ENCODE measurements at places on chromosomes 2 and 18. TPM values are rescaled to one million over a fixed set of nuclear protein-coding genes. Genes with fewer than 3 reads are reported as not detected.

LINC00305 gene
- total RNA-seq: not detected

CFAP210 gene
- total RNA-seq: 2.2 TPM

DNA sequence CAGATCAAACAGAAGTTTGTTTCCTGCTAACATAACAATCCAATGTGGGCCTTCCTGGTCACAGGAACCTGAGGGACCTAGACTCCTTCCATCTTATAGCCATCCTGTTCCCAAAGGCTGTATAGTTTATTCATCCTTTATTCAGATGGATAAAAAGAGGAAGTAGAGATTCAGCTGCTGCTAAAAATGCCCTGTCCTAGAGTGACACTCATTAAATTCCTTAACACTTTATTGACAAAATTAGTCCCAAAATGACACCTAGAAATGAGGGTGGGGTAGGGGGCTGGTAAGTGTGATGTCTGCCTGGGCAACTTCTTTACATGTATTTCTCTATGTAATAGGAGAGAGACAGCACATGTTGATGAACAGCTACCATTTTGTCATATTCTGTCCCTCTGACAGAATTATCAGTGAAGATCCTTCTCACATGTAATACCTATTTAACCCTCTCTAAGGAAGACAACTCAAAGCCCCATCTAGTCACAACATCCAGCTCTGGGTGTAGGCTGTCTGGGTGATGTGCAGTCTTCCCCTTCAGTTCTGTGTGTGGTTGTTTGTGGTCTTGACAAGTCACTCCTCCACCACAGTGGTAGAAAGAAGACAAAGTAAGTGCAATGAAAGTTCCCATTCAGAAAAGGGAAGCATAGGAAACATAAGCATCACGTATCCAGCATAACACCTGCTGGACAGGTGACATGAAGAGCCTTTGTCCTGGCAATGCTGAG is 253.9 kb upstream of the CNTNAP5 start:
- no peak overlapping the region for H3K4me3 ChIP-seq
- DNase-seq: no peak
- no peaks in the 10 kb centered on the region for H3K36me3 ChIP-seq
- H3K27ac ChIP-seq: no peak overlapping the region

DNA sequence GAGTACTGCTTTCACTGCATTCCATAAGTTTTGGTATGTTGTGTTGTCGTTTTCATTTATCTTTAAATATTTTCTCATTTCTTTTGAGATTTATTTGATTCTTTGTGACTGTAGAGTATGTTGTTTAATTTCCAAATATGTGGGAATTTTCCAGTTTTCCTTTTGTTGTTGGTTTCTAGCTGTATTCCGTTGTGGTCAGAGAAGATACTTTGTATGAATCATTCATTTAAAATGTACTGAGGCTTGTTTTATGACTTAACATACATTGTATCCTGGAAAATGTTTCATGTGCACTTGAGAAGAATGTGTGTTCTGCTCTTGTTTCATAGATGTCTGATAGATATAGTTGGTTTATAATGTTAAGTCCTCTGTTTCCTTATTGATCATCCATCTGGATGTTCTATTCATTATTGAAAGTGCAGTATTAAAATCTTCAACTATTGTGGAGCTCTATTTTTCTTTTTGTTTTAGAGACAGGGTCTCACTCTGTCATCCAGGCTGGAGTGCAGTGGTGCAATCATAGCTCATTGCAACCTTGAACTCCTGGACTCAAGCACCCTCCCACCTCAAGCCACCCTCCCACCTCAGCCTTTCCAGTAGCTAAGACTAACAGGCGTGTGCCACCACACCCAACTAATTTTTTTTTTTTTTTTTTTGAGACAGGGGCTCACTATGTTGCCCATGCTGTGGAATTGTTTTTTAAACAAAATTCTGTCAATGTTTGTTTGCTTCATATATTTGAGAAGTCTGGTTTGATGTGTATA is 96.8 kb downstream of the TAF4B start:
- no peak overlapping the region for H3K4me3 ChIP-seq
- no peaks in the 10 kb centered on the region for H3K4me1 ChIP-seq
- H3K27ac ChIP-seq: no peak overlapping the region
- H3K36me3 ChIP-seq: peaks cover 16% of the 10 kb centered on the region
- DNase-seq: no peak

DNA sequence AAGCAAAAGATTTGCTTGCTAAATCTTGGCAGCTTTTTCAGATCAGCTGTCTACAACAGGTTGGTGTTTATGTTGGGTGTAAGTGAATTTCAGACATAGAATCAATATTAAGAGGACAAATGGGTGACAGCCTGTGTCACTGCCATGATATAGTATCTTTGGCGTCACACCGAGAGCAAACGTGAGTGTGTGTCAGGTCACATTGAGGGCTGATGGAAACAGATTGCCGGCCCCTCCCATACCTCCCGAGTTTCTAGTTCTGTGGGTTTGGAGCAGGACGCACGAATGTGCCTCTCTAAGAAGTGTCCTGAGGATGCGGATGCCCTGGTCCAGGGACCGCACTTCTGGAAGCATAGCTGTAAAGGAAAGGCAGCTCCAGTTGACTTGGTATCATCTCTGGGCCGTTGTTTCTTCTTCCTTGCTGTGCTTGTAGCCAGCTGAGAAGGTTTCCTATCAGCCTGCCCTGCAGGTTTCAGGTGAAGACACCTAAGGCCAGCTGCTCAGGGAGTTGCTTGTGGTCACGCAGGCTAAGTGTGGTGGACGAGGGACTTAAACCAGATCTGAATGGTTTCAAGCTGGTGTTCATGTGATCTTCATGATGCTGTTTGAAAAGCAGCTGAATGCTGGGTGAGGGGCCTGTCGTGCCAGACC is 6.4 kb downstream of the AGAP1 start:
- no peak for DNase-seq
- H3K36me3 ChIP-seq: no peaks in the 10 kb centered on the region
- H3K27me3 ChIP-seq: peaks cover 32% of the 10 kb centered on the region

GRCh38 chr18:13137670-13138419 is 80.7 kb upstream of the LDLRAD4 start:
- no peaks in the 10 kb centered on the region for H3K27me3 ChIP-seq
- peak overlapping the region; percentile 48 for H3K27ac ChIP-seq
- DNase-seq: peak; percentile 66
- H3K4me1 ChIP-seq: peaks cover 27% of the 10 kb centered on the region
- H3K36me3 ChIP-seq: no peaks in the 10 kb centered on the region
- H3K4me3 ChIP-seq: peak overlapping the region; percentile 72

DNA sequence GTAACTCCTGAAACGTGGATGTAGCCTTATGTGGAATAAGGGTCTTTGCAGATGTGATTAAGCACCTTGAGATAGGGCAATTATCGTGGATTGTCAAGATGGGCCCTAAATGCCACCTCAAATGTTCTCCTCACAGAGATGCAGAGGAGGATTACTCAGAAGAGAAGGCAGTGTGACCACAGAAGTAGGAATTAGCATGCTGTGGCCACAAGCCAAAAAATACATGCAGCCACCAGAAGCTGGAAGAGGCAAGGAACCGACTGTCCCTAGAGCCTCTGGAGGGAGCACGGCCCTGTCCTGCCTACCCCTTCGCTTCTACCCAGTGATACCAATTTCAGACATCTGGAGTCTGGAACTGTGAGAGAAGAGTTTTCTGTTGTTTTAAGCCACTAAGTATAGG is 47.3 kb upstream of the MGAT5 start:
- H3K27ac ChIP-seq: no peak overlapping the region
- peaks cover 43% of the 10 kb centered on the region for H3K4me1 ChIP-seq
- H3K4me3 ChIP-seq: no peak overlapping the region
- DNase-seq: no peak

MYL1 gene
- total RNA-seq: not detected

CCDC142 gene
- total RNA-seq: 10.2 TPM

DNA sequence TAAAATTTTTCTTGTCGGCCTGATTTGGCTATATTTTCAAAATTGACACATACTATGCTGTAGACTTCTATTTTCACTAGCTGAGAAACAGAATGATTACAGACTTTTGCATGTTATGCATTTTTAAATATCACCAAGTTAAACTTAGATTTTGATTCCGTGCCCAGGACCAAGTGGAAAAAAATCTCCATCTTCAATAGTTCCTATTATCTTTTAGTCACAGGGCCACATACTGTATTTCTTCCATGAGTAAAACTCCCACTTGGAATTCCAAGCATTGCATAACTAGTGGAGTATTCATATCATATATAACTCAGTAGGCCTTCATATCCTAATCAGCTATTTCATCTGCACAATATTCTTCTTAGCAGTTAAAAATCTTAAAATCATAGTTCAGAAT is 470.9 kb downstream of the ARHGAP15 start:
- no peak overlapping the region for H3K4me3 ChIP-seq
- H3K36me3 ChIP-seq: peaks cover 30% of the 10 kb centered on the region
- H3K4me1 ChIP-seq: no peaks in the 10 kb centered on the region

Measured in CD4-positive, alpha-beta T cell (primary cell).